ENCODE measurements at places on chromosomes 3 and 15. TPM values are rescaled to one million over a fixed set of nuclear protein-coding genes. Genes with fewer than 3 reads are reported as not detected.

TEX9 gene
- total RNA-seq = 1.1 TPM

EPHB1 gene
- 1.7 TPM for total RNA-seq

GALNT15 gene
- total RNA-seq = 26.5 TPM

BLM gene
- total RNA-seq = 14.9 TPM

All from left cardiac atrium (tissue), 4 donors.